NCI-H2227 treated with DMSO at 0.1 percent for 48 hours (cell line): ENCODE measurements at places on chromosomes 5 and 9.
A peak's percentile ranks its signal among the peaks of the same experiment; 100 is the strongest.

DNA sequence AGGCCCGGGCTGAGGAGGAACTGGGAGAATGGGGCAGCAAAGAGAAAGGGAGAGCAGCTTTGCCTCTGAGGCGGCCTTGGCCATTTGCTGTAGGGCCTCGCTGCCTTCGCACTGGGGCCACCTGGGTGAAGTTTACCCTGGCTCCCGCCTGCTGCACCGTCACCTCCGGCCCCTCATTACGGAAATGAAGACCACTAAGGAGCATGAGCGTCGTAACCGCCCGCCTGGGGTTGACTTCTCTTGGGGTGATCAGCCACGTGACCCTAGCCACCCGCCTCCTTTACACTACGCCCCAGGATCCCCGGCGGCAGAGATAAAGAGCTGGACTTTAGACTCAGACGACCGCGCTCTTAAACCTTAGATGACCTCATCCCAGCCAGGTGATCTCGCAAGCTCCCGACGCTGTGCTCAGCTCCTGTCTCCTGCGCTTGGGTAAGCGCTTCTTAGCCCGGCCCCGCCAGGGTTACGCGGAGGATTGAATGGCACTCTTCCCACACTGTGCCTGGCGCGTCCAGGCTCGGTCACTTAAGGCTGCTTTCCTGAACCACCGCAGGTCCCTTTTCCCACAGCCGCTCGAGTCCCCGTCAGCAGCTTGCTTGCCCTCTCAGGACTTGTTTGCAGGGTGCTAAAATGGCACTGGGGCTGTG, 107.9 kb upstream of the LARP1 start:
- no peak for DNase-seq

GRCh38 chr9:98927724-98928123, 16.0 kb upstream of the COL15A1 start:
- no peak for DNase-seq

GRCh38 chr5:75617736-75618352, 6.6 kb downstream of the ANKDD1B start:
- DNase-seq, result no peak

DNA sequence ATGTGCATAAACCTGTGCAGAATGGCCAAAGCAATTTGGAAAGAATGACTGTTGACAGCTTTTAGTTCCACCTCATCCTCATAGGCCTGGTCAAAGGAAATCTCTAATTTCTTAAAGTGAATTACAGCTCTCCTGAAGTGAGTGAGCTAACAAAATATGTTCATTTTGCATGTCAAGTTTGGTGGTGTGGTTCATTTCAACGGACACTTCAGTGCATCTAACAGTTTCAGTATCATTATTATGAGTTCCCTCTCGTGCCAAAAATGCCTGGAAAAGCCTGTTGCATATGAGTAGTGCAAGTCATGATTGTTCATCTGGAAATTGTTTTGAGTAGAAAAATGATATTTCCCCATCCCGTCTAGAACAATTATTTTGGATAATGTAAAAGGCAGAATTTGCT, 53.2 kb upstream of the HMHB1 start:
- no peak for DNase-seq

GRCh38 chr5:1316588-1317340, 21.9 kb upstream of the TERT start:
- DNase-seq, result no peak

GRCh38 chr9:90896231-90896630, 94.6 kb downstream of the SYK start:
- DNase-seq, result no peak

DNA sequence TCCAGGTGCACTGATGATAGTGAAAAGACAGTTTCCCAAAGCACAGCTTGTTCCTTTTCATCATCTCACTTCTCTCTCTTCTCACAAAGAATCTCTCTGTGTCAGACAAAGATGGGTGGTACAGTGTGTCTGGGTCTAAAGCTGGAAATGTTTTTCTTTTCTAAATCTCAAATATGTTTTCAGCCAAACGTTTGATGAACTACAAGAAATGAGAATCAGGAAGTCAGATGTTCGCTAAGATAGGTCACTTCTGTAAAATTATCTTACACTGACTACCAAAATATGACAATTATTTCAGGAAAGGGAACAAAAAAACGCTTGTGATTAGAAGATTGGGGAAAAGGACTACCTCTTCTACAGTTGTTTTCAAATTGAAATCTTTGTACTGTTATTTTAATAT, 708.8 kb downstream of the PTPRD start:
- no peak for DNase-seq

DNA sequence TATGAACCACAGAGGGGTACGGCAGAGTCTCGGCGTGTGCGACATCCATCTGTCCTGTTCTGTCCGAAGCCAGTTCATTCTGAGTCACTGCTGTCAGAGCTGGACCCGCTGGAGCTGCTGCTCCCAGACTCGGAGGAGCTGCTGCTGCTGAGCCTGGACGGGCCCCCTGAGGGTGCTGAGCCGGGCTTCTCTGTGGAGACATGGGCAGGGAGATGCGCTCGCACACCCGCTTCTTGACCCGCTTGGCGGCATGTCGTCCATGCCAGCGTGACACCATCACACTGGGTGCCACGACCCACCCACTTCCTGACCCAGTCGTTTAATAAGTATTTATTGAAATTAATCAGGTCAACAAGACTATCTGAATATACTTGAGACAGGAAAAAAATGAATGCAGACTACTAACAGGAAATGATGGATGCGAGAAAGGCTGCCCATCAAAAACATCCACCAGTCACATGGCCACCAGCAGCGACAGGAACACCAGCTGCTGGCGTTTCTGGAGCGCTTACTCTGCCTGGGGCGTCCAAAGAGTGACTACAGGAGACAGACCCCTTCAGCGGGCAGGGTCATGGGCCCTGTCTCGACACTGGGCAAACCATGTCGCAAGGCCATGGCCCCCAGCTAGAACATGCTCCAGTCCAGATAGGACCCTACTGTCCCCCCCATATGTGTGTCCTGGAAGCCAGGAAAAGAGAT, 8.4 kb downstream of the BRD3OS start:
- DNase-seq, result no peak

GRCh38 chr5:14325369-14325768, 182.2 kb downstream of the TRIO start:
- no peak for DNase-seq

GRCh38 chr9:113934829-113935676, 58.9 kb downstream of the ZNF618 start:
- DNase-seq, result no peak

DNA sequence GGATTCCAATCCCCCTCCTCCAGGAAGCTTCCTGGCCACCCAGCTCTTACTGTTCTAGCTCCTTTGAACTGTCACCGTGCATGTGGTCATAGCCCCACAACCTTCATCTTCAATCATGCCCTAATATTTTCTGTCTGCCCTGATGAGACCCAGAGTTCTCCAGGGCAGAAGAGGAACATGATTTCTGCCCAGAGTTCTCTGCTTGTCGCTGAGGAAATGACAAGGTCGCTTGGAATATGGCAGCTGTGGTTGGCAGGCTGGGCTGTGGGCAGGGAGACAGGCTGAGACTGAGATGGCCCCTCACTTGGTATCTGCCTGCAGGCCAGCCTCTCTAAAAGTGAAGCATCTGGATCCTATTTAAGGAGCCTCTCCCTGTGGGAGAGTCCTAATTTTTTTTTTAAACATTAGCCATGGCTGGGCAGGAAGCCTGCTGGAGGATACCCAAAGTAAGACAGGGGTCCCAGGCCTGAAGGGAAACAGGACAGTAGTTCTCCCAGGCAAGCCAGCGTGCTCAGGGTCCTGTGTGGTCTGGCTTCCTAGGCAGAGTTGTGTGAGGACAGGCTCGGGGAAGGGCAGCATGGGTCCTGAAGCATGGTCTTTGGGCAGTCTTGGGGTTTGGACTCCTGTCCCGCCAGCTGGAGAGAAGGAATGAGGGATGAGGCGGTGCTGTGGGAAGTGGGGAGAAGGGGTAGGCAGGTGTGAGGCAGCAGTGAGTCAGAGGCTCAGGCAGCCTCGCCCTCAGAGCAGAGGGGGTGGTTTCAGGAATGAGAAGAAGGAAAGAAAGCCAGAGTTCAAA, 242.1 kb downstream of the FSTL4 start:
- DNase-seq, result no peak

- no peak for DNase-seq
Observed at GRCh38 chr9:130110596-130111021, 56.9 kb downstream of the GPR107 start.

GRCh38 chr5:133944263-133945185, 23.9 kb downstream of the C5orf15 start:
- DNase-seq, result peak; percentile 38

DNA sequence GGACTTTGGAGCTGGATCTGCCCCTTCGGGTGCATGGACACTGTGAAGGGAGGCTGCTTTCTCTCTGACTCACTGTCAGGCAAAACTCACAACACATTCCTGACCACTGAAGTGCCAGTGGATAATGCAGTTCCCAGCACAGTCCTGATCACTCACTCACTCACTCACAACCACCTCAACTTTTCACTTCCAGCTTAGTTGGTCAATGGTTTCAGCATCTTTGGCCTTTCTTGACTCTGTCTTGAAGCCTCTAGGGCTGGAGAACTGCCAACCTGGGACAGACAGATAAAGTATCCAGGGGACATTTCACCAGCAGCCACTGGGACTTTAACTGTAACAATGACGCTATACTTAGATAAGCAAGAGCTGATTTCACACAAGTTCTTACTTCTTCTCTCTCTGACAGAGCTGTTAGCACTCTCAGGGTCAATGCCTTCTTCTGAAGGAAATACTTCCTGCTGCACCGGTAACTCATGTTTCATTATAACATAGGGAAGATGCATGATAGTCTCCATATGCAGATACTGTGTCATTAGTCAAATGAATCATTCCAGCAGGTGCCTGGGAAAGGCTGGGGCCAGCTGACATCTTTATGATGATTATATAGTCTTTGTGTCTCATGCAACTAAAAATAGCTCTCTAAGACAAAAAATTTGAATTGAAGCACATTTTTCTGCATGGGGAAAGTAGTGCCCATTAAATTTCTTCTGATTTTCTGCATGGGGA, 499.0 kb downstream of the SEMA5A start:
- no peak for DNase-seq

DNA sequence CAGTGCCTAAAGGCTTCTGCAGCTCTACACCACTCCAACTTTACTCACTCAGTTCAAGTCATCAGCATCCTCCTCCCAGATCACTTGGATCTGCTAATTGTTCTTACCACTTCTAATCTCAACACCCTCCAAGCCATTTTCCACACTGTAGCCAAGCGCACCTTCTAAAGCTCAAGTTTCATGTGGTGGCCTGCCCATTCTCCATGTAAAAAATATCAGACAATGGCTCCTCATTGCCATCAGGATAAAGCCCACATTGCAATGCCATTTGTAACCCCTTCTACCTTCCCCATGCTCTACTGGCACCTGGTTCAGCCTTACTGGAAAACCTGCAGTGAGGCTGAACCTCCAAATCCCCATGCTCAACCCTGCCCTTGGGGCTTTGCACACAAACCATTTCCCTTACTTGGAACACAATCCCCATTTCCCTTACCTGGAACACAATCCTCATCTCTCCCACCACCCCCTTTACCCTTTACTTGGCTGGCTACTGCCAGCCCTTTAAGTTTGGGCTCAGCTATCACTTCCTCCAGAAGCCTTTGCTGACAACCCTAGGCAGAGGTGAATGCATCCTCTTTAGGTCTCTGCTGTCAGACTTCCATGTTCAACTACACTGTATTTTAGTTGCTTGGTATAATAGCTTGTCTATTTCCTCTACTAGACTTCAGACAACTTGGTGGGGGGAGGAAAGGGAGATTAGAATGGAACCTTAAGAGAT, 220.0 kb downstream of the TSSK1B start:
- DNase-seq, result no peak

GRCh38 chr5:141223112-141223783, at the start of gene PCDHB14:
TSS of gene PCDHB14 (plus strand) at chr5:141223343. CDS start at chr5:141223506, 163 bp downstream.
- DNase-seq, result peak; percentile 60

- DNase-seq, result no peak
Observed at GRCh38 chr9:87872079-87872624, 10.5 kb upstream of the SPATA31E1 start.

DNA sequence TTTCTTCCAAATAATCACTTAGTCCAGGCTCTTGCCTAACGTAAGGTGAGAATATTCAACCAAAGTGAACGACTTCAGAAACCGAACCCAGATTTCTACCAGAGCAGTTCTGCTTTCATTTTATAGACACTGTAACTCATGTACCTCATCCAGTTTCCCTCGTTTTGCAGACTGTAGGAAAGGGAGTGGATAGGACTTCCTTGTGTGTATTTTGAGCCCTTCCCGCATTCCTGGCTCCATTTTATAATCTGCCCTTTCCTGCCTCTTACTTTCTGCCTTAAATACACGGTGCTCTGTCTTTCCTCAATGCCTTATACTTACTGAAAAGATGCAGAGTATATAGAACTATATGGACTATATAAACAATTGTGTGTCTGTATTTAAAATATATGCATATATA, 20.8 kb downstream of the MINAR2 start:
- no peak for DNase-seq

GRCh38 chr5:164139423-164139822, 634.0 kb downstream of the MAT2B start:
- no peak for DNase-seq

DNA sequence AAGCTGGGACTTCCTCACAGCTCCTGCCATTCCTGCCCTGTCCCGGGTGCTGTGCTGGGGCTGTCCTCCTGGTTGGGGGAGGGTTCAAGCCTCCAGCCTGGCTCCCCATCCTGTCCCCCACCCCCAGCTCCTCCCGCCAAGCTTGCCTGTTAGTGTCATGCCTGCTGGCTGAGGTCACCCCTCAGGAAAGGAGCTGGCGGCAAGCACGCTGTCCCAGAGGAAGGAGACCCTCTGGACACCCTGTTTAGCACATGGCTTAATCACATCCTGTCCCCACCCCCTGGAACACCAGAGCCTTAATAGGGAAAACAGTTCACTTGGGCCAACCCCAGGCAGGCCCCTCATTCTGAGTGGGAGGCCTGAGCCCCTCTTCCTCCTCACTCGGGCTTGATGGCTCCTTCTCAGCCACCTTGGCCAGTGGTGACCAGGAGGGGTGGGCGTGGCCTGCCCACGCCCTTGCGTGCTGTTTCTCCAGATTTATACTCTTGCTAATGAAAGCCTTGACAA, 9.2 kb upstream of the PHYHD1 start:
- no peak for DNase-seq

DNA sequence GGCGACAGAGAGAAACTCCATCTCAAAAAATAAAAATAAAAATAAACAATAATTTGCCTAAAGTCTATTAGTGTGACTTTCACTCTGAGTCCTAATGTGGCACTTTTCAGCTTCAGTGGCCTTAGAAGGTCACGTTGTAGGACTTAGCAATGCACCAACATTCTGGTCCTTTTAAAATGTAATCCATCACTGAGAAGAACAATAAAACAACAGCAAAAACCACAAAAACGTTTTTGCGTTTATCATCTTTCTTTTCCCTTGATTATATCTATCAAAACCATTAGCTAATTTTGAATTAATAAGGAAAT, 190.1 kb upstream of the ZNF608 start:
- DNase-seq, result no peak

DNA sequence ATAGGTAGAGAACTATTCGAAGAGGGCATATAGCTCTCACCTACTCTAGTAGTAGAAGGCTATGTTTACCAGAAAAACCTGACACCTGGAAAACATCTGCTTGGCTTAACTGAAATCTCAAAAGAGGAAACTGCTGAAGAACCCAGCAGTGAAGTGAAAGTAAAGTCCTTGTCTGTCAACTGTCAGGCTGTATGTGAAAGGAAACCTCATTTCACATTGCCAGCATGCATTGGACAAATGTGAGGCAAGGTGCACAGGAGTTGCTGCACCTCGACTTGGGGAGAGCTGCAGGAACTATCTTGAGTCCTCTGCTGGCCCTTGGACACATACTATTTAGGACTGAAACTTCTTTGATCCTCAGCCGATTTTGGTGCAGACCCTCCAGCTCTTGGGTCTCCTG, 53.3 kb downstream of the NREP start:
- no peak for DNase-seq
